ENCODE measurements at places on chromosomes 5 and 9.
A peak's percentile ranks its signal among the peaks of the same experiment; 100 is the strongest.

GRCh38 chr5:96876292-96876850, at the start of gene ERAP2:
Gene ERAP2, plus strand, starts transcription at chr5:96876500. Its CDS starts 3,186 bp downstream, at chr5:96879686.
- peak; percentile 32 for DNase-seq

GRCh38 chr9:83596899-83597504, 25.9 kb upstream of the IDNK start:
- peak; percentile 47 for DNase-seq

- no peak for DNase-seq
These were observed 746.3 kb upstream of the RIOK2 start for GRCh38 chr5:97929383-97929782.

DNA sequence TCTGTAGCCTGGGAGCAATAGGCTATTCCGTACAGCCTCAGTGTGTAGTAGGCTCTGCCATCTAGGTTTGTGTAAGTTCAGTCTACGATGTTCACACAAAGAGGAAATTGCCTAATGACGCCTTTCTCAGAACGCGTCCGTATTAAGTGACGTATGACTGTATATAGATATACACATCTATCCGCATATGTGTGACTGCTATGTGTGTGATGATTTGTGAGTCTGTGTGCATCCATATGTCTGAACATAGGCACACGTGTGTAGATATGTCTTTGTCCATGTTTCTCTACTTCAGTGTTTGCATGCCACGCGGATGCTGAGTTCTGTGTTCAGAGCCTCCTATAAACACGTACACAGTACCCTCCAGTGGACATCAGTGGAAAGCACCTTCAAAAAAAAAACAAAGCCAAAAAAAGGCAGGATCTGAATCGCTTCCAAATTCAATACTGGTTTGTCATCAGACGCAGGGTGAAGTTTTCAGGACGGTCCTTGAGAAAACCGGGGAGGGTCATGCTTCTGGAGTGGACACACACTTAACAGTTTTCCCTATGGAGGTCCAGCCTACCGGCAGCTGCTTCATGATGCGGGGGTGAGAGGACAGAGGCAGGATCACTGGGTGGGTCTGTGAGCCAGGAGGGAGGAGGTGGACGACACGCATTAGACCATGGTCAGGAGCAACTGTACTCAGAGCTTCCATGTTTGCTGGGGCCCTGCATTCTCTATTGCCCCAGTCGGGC, 29.5 kb upstream of the ALDH1B1 start:
- peak; percentile 77 for DNase-seq

DNA sequence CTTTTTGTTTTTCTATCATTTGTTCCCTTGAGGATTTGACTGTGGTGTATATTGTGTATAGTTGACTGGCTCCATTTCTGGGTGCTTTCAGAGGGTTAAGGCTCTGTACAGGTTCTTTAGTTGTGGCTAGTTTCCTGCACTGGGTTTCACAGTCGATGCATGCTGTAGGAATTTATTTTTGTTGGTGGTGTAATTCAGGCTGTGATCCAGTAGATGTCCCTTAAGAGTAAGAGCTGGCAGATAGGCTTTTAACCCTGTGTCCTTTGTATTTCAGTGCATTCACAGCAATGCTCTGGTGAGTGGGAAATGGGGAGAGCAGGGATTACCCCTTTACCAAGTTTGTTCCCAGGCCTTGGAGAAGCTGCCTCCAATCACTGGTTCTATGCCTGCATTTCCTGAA, 112.9 kb downstream of the SPATA31D1 start:
- DNase-seq: no peak
